Posterior vena cava (tissue), 2 donors: ENCODE measurements at places on chromosomes 2 and 18. TPM values are rescaled to one million over a fixed set of nuclear protein-coding genes. Genes with fewer than 3 reads are reported as not detected.

GRCh38 chr2:127117603-127118002 lies 10.6 kb upstream of the BIN1 start:
- peak; percentile 37 for DNase-seq

DNA sequence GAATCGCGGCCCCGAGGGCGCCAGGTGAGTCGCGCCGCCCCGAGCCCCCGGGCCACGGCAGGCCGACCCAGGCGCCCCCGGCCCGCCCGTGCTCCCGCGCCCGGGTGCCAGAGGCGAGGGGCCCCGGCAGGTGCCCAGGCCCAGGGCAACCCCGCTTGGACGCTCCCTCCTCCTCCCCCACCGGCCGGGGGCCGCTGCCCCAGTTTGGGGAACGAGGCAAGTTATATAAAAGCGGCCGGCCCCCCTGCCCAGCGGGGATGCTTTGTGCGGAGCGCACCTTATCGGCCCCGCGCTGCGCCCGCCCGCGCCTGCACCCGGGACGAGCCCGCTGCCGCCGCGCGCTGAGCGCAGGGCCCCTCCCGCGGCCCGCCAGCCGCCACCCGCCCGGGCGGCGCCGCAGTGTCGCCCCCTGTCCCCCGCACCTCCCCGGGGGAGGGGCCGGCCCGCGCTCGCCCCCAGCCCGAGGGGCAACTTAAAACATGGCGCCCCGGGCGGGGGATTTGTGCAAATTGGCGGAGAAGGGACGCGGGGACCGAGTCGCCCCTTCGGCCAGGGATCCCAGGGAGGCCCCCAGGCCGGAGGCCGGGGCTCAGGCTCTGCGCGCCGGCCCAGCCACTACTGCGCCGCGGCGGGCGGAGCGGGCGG lies 639 bp downstream of the EPB41L3 start:
- no peak for DNase-seq

The ESPNL gene
- 0.24 TPM for total RNA-seq

The CCDC93 gene
- total RNA-seq, result 24.7 TPM
